ENCODE measurements at places on chromosomes 6 and 20.

DNA sequence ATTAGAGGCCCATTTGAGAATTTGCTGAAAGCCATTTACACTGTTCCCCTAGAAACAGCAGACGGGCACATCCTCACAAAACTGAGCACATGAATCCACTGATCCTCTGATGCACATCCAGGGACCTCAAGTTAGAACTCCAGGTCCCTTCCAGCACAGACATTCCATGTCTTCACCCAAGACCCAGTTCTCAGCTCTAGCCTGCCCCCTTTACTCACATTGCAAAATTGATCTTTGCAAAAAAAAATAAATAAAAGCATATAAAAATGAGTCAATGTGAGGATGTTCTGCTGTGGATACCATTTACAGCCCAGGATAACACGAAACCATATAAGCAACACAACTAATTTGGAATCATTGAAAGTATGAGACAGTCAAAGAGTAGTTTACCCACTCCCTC is 458.2 kb upstream of the JARID2 start:
- no peak for DNase-seq

- DNase-seq, result no peak
These were observed 405.0 kb downstream of the UTRN start for GRCh38 chr6:144690133-144690532.

DNA sequence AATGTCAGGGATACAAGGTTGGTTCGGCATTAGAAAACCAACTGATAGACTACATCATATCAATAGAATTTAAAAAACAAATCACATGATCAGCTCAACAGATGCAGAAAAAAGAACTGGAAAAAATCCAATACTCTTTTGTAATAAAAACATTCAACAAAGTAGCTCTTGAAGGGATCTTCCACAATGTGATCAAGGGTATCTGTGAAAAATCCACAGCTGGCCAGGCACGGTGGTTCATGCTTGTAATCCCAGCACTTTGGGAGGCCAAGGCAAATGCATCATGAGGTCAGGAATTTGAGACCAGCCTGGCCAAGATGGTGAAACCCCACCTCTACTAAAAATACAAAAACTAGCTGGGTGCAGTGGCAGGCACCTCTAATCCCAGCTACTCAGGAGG is 63.1 kb downstream of the ASCC3 start:
- DNase-seq, result no peak

- no peak for DNase-seq
These were observed 236.9 kb downstream of the BCAS1 start for GRCh38 chr20:53833333-53834061.

DNA sequence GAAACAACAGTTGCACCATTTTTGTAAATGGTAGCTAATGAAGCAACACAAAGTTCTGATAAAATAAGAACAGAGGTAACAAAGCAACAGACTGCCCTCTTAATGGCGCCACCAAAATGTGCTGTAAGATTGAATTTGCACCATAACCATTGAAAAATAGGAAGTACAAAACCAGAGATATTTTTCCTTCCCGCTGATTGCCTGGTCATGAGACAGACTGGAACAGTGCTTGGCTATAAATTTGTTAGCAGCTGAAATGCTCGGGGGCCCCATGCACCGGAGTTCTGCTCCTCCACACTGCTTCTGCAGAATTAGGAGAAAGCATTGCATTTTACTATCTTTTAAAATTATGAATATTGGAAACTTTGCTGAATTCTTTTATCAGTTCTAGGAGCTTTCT is 164.4 kb upstream of the QKI start:
- no peak for DNase-seq

DNA sequence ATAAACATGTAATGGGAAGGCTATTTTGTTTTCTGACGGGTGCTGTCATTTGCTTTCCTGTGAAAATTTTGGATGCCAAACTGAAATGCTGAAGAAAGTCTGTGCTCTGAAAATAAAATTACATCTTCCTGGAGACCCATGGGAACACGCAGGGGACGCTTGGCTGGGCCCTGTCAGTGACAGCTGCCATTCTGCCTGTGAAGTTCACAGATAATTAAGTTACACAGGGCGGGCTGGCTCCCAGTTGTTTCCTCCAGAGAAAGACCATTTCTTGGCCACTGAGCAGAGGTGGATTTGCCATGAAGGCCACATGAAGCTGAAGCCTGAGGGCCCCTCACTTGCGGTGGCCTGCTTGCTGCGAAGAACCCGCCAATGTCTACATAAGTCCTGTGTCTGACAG is 93.5 kb downstream of the TMEM170B start:
- no peak for DNase-seq

- DNase-seq, result no peak
These were observed 129.9 kb upstream of the ARID1B start for GRCh38 chr6:156647140-156647784.

- no peak for DNase-seq
These were observed 127.9 kb upstream of the BACH2 start for GRCh38 chr6:90424580-90424979.

DNA sequence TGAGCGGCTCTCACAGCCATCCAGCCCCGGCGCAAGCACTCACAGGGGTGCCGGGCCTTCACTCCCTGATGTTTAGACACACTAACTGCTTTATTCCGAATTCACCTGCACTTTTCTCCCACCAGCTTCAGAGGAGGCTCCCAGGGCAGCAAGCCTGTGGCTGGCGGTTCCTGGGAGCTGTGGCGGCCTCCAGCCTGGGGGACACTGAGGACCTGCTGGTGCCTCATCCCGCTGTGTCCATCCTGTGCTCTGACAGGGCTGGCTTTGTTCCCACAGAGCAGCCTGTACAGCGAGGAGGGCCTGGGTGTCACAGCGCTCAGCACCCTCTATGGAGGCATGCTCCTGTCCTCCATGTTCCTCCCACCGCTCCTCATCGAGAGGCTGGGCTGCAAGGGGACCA is 3.1 kb downstream of the UNC93A start:
- DNase-seq, result no peak

- DNase-seq, result no peak
These were observed 32.4 kb downstream of the TRAF3IP2 start for GRCh38 chr6:111573131-111573883.

DNA sequence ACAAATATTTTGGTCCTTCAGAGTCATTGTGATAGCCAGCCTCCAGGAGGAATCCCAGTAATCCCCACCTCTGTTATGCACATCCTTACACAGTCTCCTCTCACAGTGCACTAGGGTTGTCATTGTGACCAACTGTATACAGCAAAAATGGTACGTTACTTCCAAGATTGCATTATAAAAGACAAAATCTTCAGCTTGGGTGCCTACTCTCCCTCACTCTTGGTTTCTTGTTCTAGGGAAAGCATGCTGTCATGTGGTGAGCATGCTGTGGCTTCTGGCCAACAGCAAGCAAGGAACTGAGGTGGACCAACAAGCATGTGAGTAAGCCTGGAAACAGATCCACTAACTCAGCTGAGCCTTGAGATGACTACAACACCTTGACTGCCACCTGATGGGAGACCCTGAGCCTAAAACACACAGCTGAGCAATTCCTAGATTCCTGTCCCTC is 130.1 kb upstream of the DST start:
- DNase-seq, result no peak

- DNase-seq, result no peak
These were observed 105.5 kb downstream of the DHX35 start for GRCh38 chr20:39067526-39068216.

- no peak for DNase-seq
These were observed 390.2 kb downstream of the PRKN start for GRCh38 chr6:162337412-162337811.

GRCh38 chr6:146884728-146885127 is 286.0 kb downstream of the ADGB start:
- no peak for DNase-seq

DNA sequence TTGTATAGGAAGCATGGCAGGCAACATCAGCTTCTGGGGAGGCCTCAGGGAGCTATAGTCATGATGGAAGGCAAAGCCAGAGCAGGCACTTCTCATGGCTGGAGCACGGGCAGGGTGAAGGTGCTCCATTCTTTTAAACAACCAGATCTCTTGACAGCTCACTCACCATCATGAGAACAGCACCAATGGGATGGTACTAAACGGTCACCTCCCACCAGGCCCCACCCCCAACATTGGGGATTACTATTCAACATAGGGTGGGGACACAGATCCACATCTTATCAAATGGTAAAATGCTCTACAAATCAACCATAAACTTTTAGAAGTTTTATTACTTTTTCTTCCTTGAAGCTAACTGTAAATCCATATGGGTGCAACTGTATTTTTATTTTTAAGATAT is 61.5 kb downstream of the MAP3K4 start:
- DNase-seq, result no peak

DNA sequence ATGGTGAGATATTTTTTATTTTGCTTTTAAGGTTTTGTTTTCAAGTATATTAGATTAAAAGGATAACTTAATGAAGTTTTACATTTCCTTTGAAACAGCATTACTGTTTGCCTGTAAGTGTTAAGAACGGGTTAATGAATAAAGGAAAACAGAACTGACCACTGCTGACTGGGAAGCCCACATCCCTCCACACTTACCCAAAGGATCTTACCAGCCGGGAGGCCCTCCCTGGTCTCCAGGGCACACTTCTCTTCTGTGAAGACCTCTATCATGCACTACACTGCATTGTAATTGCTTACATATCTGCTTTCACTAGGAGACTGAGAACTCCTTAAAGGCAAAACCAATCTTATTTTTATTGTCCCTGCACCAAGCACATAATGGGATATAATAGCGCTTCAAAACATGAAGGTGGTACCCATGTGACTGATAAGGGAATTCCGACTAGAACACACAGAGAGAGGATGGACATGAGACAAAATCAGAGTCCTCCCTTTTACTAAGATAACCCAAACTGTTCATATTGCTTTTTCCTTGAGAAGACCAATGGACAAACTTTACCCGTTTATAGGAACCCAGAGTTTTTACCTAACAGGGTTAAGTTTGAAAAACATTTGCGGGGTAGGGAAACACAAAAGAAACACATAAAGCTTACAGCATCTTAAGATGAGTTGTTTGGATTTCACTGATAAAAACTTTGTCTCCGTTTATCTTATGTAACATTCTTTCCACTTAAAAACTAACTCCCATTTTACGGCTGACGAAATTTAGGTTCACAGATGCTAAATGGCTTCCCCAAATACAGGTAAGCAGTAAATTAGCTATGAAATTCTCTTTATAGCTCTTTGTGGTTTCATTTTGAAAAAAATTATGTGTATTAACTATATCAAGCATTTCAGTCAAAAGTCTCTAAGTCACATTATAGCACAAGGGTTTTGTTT is 8.7 kb downstream of the EZR start:
- DNase-seq, result no peak

- DNase-seq, result no peak
These were observed 111.3 kb downstream of the BCKDHB start for GRCh38 chr6:80217794-80218193.
